ENCODE measurements at places on chromosomes 11 and 22.

DNA sequence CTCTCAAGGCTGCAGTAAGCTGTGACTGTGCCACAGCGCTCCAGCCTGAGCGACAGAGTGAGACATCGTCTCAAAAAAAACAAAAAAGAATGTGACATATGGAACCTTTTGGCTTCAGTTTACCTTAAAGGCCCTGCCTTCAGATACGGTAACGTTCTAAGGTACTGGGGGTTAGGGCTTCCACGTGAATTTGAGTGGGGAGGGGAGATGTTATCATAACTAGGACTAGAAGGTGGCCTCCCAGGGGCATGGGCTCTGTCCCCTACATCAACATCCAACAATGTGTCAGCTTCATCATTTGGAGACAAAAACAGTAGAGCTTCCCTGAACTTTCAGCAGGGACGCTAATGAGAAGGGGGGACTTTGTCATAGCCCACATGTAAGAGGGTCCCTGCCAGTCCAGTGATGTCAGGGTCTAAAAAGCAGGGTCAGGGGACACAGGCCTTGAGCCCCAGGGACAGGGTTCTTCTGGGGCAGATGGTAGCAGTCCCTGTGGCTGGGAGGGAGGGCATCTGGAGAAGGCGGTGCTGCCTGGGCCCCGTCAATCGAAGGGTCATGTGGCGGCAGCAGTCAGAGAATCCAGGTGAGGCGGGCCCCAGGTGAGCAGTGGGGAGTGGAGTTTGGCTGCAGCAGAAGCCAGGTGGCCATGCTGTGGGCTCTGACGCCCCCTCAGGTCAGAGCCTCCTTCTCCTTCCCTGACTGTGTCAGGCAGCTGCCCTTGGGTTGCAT is 79.8 kb downstream of the BCR start:
- DNase-seq: no peak

- no peak for DNase-seq
Observed at GRCh38 chr11:102971766-102972165, 16.2 kb upstream of the MMP13 start.

- no peak for DNase-seq
Observed at GRCh38 chr11:67486481-67487195, 3.8 kb downstream of the AIP start.

GRCh38 chr11:120324932-120325810 is at the start of gene TLCD5:
TLCD5 (plus strand) TSS chr11:120325299; CDS start chr11:120327442, 2,143 bp downstream.
- no peak for DNase-seq

DNA sequence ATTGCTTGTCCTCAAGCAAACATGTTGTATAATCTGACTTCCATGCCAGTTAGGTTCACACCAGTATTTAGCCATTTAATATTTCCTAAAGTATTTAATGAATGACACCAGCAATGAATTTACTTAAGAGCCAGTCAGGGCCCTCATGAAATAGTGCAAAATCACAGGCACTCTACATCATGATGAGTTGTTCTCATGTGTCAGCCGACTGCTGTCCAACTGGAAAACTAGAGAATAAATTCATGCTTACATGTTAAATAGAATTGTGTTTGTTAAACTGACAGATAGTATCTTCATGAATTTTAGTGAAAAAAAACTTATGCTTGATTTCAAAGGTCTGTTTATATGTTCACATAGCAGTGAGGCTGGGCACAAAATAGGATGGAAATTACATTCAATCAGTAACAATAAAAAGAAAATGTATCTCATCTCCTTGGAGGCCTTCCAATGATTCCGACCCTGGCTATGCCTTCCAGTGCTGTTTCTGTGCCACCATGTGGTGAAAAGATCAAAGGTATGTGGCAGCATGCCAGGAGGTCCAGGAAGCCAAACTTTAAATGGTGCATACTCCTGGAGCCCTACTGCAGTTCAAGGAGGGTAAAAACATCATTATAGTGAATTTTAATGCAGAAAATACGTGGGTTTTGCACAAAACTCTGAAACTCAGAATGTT is 45.2 kb downstream of the CTSC start:
- no peak for DNase-seq

GRCh38 chr22:24833881-24834495 is 28.0 kb downstream of the SGSM1 start:
- no peak for DNase-seq

DNA sequence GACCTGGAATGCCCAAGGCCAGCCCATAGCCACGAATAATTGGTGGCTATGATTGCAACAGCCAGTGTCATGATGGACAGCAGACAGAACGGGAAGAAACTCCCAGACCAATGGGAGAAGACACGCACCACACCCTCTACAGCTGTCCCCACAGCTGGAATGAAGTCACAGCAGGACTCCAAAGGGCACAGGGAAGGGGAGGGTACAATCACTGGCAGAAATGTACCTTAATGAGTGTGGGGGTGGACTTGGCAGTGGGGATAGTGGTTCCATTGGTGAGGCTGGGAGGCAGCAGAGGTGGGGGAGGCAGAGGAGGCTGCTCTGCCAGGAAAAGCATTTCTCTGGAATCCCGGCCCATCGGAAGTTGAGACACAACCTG is 52.9 kb downstream of the SGSM3 start:
- no peak for DNase-seq

DNA sequence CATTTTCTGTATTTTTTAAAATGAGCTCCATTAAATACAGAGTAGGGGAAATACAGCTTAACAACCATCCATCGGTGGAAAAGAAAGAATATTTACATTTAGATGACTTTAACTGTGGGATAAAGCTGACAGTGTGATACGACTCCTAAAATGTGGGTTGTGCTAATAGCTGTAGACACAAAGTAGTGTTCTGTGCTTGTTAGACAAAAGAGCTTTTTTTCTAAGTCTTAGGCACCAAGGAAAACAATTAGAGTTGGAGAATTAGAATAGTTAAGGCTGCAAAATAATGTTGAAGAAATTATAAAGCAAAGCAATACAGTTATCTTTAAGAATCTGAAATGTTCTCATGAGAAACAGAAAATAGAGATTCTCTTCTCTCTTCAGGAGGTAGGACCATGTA is 307.7 kb upstream of the KIRREL3 start:
- no peak for DNase-seq

DNA sequence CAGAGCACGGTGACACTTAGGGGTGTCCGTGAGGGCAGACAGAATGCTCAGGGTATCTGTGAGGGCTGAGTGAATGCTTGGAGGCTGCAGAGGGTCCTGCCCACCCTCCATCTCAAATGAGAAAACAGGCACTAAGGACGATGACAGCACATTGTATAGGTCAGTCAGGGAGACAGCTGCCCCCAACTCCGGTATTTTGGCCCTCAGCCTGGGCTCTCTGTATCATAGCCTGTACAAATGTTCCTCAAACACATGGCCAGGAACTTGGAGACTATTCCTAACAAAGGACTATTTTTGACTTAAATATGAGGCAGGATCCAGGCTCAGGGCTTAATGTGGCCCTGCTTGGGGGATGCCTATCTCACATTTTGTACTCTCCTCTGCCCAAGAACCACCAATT is 145.4 kb downstream of the OPCML start:
- no peak for DNase-seq

DNA sequence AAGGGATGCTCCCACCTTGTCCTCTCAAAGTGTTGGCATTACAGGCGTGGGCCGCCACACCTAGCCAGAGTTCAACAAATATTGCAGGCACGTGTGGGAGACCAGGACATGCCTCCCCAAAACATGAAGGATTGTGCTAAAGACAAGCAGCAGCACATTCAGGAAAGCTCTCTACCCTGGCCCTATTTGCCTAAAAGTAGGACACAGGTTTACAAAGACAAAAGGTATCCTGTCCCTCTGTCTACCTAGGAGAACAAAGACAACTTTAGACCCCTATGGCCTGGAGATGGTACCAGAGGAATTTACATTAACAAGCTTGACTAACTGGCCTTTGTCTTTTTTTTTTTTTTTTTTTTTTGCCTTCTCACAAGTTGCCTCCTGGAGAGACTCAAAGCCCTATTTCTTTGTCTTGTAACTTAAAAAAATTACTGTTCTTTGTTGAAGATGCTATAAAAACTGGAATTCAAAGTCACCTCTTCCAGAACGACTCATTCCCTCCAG is 859 bp upstream of the ACCS start:
- DNase-seq: no peak

GRCh38 chr11:1771700-1772099 is 8.0 kb upstream of the CTSD start:
- DNase-seq: no peak

GRCh38 chr22:26806445-26807175 is 149.2 kb downstream of the MIAT start:
- no peak for DNase-seq

- no peak for DNase-seq
Observed at GRCh38 chr11:58926695-58927094, 12.6 kb upstream of the GLYATL1 start.

DNA sequence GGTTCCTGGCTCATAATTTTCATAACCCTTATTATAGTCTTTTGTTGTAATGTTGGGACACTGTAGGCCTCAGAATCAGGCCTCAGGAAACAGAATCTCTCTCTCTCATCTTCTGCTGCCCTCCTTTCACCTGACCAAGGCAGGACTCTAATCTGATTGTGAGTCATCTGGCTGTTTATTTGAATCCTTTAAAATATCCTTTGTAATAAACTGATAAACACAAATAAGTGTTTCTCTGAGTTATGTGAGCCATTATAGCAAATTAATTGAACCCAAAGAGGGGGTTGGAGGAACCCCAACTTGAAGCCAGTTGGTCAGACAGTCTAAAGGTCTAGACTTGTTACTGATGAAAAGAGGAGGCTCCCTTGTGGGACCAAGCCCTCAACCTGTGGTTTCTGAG is 30.6 kb downstream of the ACER3 start:
- DNase-seq: no peak

DNA sequence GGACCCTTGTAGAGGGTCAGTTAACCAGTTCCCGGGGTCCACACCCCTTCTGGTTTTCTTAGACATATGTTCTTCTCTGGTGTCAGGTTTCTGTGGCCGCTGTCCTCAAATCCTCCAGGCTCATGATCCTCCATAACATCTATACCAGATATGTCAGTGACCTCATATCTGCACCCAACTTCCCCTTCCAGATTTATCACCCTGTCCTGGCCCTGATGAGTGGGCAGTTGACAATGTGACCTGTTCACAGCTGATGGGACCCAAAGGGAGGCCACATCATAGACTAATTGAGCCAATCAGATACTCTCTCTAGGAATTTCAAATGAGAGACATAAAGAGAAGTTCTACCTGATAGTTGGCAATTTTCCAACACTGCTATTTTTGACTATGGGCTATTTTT is 5.1 kb downstream of the DKK3 start:
- DNase-seq: no peak

DNA sequence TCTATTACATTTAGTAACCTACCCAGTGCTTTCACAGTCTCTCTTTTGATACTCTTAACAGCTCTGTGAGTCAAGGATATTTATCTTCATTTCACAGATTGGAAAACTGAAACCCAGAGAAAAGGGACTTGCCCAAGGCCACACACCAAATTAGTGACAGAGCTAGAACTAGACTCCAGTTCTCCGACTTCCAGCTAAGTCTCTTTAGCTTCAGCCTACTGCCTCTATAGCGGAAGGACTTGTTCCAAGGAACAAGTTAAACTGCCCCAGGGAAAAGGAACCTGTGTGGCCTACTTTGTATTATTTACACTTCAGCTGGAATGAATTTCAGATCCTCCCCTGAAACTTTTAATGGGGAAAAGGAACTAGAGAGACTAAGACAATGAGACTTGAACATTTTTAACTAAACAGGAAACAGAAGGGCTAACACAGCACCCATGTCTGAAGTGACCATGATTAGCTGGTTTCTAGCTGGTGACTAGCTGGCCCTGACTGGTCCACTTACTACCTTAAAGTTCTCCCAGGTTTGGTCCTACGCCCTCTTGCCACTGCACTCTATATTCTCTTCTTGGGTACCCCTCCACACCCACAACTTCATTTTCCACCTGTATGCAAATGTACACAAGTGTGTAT is 1.3 kb downstream of the LRRC51 start:
- DNase-seq: no peak

DNA sequence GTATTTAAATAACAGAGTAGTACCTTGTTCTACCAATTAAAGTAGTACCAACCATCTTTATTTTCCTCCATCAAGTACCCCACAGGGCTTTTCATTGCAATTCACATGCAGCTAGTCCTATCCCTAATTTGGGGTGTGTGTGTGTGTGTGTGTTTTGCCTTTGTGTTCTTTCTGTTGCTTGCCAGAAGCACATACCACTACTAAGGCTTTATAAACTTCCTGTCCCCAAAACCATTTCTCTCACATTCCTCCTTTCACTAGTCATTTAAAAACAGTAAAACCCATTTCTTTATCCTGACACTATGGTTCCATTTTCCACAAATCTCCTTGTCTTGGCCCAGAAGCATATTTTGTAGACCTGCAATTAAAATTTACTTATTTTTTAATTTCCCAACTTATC is 54.6 kb downstream of the SLC36A4 start:
- DNase-seq: no peak

GRCh38 chr11:34501500-34501899 is 12.1 kb downstream of the ELF5 start:
- no peak for DNase-seq

GRCh38 chr11:46210133-46210636 is 67.3 kb upstream of the CREB3L1 start:
- DNase-seq: no peak

DNA sequence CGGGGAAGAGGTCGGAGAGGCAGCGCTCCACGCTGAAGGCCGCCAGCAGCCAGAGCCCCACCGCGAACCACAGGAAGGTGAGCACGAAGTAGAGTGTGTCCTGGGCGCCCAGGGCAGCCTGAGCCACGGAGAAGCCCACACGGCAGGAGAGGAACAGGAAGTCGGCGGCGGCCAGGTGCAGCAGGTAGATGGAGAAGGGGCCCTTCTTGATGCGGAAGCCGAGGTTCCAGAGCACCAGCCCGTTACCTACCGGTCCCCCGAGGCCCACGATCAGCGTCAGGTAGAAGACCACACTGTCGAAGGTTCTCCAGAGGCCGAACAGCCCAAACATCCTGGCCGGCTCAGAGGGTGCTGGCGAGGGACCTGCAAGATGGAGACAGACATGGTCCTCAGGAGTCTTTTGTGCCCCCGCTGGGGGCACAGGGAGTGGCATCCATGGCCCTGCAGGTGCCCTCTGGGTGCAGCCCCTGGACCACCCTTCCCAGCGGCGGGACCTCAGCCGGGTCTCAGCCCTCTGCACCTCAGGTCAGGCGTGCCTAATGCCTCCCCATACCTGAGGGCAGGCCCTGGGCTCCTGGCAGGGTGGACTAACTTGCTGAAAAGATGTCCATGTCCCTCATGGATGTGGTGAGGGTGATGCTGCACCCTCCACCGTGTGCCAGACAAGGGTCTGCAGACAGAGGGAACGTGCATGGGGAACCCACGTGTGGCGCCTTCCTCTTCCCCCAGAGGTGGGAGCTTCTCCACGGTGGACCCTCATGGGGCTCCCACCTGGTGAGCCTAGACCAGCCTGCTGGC is at the start of gene MRGPRG:
Gene MRGPRG, minus strand, starts transcription at position 331 of the 798 bp plus-strand sequence. Its CDS starts 0 bp downstream, at position 331.
- no peak for DNase-seq

GRCh38 chr11:111177037-111177871 is 68.3 kb upstream of the POU2AF2 start:
- DNase-seq: no peak

- no peak for DNase-seq
Observed at GRCh38 chr11:113567867-113568544, 92.8 kb upstream of the DRD2 start.

GRCh38 chr22:40193429-40194421 is 16.0 kb downstream of the TNRC6B start:
- no peak for DNase-seq

Data from activated CD4-positive, CD25-positive, alpha-beta regulatory T cell treated with anti-CD3 and anti-CD28 coated beads, Interleukin-2, amount 50 U/mL, for 16 hours (primary cell).